Ascending aorta (tissue), 2 donors: ENCODE measurements at places on chromosomes 7 and 10. TPM values are rescaled to one million over a fixed set of nuclear protein-coding genes. Genes with fewer than 3 reads are reported as not detected.

DNA sequence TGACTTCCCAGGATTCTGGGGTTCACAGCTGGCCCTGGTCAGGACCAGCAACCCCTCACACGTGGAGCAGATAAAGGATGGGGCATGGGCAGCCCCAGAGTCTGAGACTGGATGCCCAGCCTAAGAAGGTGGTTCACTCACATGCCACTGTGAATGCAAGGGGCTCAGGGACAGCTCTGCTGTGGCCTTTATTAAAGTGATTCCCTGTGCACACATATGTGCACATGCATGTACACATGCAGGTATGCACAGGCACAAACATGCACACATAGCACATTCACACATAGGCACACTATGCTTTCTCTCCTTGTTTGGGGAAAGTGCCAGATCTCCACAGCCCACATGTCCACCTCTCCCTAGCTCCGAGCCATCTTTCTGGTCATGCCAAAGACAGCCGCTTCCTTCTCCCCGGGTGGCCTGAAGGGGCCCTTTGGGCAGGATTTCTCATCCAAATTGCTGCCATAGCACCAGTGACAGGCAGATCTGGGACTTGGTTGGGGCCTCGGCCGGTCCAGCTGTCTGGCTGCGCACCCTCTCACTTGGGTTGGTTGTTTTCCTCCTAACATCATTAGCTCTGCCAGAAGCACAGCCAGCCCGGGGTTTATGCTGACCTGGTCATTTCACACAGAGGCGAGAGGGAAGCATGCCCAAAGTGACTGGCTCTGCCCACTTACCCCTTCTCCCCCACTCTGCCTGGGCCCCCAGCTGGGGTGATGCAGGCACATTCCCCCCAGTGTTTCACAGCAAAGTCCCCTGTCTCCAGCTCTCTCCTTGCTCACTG, 1.4 kb downstream of the GCK start:
- DNase-seq: peak; percentile 41
- H3K36me3 ChIP-seq: no peaks in the 10 kb centered on the region
- no peaks in the 10 kb centered on the region for H3K4me1 ChIP-seq
- H3K27ac ChIP-seq: no peak overlapping the region
- no peaks in the 10 kb centered on the region for H3K27me3 ChIP-seq
- no peak overlapping the region for H3K4me3 ChIP-seq

Gene SFRP4
- total RNA-seq: 25.7 TPM

DNA sequence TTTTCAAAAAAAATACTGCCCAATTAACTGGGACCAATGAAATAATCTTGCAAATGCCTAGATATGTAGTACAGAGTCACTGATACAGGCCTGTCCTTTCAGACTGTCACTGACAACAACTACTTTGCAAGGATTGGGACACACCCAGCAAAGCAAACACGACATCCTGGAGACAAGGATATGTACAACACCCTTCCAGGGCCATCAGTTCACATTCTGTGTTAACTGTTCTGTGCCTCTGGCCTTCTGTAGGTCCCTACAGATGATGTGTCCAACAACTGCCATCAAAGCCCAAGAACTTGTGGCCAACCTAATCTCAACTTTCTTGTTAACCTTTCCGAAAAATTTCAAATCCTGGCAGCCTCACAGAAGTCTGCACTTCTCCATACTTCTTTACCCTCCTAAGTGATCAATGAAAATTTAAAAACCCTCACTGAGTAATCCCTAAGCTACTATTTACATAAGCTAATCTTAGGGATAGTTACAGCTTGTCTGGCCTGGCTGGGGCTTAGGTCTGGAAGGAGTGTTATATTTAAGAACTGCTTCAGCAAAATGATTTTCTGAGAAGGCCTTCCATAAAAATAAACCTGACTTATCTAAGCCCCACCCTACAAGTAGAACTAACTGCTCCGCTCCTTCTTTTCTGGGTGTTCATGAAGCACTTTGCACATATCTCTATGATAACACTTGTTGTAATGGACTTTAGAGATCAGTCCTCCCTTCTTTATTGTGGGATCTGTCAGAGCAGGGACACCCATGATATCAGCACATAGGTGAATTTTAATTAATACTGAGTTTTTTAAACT, 21.0 kb downstream of the COBL start:
- peak; percentile 2 for DNase-seq
- no peaks in the 10 kb centered on the region for H3K4me1 ChIP-seq
- no peaks in the 10 kb centered on the region for H3K36me3 ChIP-seq
- no peak overlapping the region for H3K27ac ChIP-seq

DNA sequence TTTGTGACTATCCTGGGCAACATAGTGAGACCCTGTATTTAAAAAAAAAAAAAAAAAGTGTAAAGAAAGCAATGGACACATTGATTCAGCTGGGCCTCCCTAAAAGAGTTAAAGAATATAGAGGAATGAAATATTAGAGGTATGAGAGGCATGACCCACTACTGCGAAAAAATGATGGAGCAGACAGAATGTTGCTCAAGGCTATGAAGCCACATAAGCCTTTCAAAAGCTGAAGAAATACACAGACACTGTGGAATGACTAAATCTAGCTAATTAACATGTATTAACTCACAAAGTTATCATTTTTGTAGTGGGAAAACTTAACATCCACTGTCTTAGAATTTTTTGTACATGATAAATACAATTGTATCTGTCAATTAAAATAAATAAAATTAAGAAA, 107.3 kb downstream of the HGF start:
- H3K4me1 ChIP-seq: peaks cover 2% of the 10 kb centered on the region
- no peak for DNase-seq
- no peaks in the 10 kb centered on the region for H3K27me3 ChIP-seq
- no peaks in the 10 kb centered on the region for H3K36me3 ChIP-seq
- H3K27ac ChIP-seq: peak overlapping the region; percentile 9

DNA sequence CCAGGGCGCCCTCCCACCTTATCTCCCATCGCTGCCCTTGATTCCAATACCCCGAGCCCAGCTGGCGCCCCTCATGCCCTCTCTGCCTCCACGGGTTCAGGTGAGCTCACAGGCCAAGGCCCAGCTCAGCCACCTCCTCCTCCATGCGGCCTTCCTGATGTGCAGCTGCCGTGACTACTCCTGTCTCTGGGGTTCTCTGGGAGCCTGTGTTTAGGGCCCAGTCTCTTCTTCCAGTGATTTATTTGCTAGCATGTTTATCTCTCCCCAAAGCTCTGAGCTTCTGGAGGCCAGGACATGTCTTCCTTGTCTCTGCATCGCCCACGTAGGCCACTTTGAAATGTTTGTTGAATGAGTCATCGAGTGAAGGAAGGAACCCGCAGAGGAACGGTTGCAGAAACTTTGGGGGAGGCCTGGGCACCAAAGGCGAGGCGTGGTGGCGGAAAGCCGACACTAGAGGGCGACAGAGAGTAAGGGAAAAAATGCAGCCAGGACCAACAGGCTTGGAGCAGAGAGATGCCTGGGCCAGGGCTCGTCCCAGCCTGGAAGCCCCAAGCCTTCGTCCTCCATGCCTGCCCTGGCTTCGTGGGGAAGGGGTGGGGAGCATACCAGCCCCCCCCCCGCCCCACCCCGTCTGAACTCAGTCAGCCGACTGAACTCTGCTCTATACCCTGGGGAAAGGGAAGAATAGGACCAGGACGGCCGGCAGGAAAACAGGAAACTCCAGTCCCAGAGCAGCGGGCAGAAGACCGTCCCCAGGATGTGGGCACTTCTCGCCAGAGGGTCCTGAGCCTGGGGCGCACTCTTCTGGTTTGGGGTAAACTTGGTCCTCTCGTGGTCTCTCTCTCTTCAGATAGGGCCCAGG, 10.9 kb upstream of the HSPB1 start:
- peak overlapping the region; percentile 93 for H3K27ac ChIP-seq
- peak overlapping the region; percentile 24 for H3K4me3 ChIP-seq
- no peaks in the 10 kb centered on the region for H3K27me3 ChIP-seq
- peaks cover 29% of the 10 kb centered on the region for H3K4me1 ChIP-seq
- DNase-seq: peak; percentile 97
